ENCODE measurements at places on chromosomes 4 and X. TPM values are rescaled to one million over a fixed set of nuclear protein-coding genes. Genes with fewer than 3 reads are reported as not detected.

Gene GSPT2
- 2.0 TPM for total RNA-seq

Gene AR
- total RNA-seq, result 0.09 TPM

Gene UGT2B10
- total RNA-seq, result not detected

Gene CT45A2
- total RNA-seq, result not detected

Gene ACOX3
- total RNA-seq, result 35.8 TPM
